ENCODE measurements at places on chromosomes 7 and 10.

- no peak overlapping the region for H3K27ac ChIP-seq
- H3K36me3 ChIP-seq = no peaks in the 10 kb centered on the region
- no peaks in the 10 kb centered on the region for H3K4me1 ChIP-seq
- H3K27me3 ChIP-seq = no peaks in the 10 kb centered on the region
- DNase-seq = no peak
- H3K4me3 ChIP-seq = no peak overlapping the region
Observed at GRCh38 chr10:33703501-33704213, 369.2 kb upstream of the NRP1 start.

- peak overlapping the region; percentile 84 for H3K27ac ChIP-seq
- H3K4me3 ChIP-seq = no peak overlapping the region
- DNase-seq = peak; percentile 83
- H3K4me1 ChIP-seq = peaks cover 50% of the 10 kb centered on the region
- H3K36me3 ChIP-seq = no peaks in the 10 kb centered on the region
Observed at GRCh38 chr7:70647801-70648498, 484.0 kb upstream of the GALNT17 start.

- no peaks in the 10 kb centered on the region for H3K36me3 ChIP-seq
- no peak for DNase-seq
- no peak overlapping the region for H3K4me3 ChIP-seq
- no peaks in the 10 kb centered on the region for H3K4me1 ChIP-seq
- H3K27ac ChIP-seq = no peak overlapping the region
Observed at GRCh38 chr7:25790963-25791362, 361.0 kb upstream of the NFE2L3 start.

DNA sequence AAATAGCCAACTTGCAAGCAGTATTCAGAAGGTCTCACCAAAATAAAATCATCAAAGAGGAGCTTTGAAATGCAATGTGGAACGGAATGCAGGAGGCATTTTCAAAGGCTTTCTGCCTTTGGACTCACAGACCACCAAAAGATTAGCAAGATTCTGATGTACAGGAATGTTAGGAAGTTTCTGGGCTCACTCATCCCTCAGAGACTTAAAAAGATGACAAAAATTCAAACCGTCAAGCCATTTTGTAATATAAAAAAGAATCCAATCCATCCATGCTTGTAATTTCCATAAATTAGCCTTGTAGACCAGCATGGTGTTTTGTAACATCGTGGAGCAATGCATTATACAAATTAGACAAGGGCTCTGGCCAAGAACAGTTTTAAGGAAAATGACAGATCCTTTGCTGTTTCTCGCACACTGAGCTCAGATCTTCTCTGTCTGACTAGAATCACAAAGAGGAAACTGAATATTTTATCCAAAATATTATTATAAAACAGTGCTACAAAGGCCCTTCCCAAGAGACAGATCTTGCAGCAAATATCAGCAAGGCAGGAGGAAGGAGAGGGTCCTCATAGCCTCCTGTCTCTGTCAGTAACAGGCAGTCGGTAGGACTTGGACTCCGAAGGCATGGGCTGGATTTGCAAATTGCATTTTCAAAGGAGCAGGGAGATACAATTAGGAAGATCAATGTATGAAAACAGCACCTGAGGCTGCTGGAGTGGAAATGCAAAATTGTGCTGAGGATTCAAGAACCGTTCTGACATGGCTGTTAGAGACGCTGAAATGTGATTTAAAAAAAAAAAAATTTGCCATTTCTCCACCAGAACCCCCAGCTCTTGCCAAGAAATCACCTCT lies 57.4 kb upstream of the NRP1 start:
- H3K36me3 ChIP-seq = no peaks in the 10 kb centered on the region
- peaks cover 2% of the 10 kb centered on the region for H3K27me3 ChIP-seq
- no peak overlapping the region for H3K4me3 ChIP-seq
- H3K4me1 ChIP-seq = no peaks in the 10 kb centered on the region
- no peak overlapping the region for H3K27ac ChIP-seq

DNA sequence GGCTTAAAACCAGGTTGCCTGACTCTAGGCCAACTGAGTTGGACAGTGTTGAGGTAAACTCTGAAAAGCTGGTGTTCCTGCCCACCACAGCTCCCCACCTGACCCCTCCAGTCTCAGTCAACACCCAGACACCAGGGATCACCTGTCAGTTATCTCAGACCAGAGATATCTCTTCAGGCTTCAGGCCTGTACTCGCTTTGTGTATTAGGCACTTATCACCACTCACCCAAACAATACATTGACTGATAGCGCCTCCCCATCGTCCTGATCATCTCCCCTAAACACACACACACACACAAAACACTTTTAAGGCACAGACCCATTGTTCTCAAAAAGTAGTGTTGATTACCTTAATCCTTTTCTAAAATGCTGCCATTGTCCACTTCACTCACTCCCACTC lies 111.5 kb downstream of the PLCE1 start:
- no peaks in the 10 kb centered on the region for H3K4me1 ChIP-seq
- H3K36me3 ChIP-seq = no peaks in the 10 kb centered on the region
- H3K27ac ChIP-seq = no peak overlapping the region

DNA sequence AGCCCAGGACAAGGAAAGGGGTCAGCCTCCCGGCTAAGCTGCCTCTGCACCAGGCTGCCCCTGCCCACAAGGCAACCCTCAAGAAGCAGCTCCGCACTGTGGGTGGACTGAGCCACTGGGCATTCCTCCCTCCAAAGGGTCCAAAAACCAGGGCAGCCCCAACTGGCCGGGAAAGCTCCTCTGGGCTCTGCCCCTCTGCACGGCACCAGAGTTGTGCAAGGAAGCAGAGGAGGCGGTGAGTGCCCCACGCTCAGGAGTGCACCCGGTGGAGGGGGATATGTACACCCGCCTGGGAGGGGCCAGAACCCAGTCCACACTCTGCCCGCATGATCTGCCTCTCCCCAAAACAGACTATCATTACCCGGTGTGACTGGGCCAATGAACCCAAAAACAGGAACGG lies 43.8 kb downstream of the PTPRN2 start:
- H3K27me3 ChIP-seq = no peaks in the 10 kb centered on the region
- no peaks in the 10 kb centered on the region for H3K4me1 ChIP-seq
- no peak for DNase-seq
- H3K4me3 ChIP-seq = no peak overlapping the region
- no peaks in the 10 kb centered on the region for H3K36me3 ChIP-seq

- H3K4me1 ChIP-seq = no peaks in the 10 kb centered on the region
- no peak for DNase-seq
- no peaks in the 10 kb centered on the region for H3K36me3 ChIP-seq
- H3K27me3 ChIP-seq = no peaks in the 10 kb centered on the region
- no peak overlapping the region for H3K27ac ChIP-seq
- H3K4me3 ChIP-seq = no peak overlapping the region
Observed at GRCh38 chr7:55140941-55141278, 122.1 kb downstream of the EGFR start.

- H3K36me3 ChIP-seq = no peaks in the 10 kb centered on the region
- H3K27me3 ChIP-seq = no peaks in the 10 kb centered on the region
- H3K27ac ChIP-seq = no peak overlapping the region
- H3K4me1 ChIP-seq = peaks cover 30% of the 10 kb centered on the region
- no peak for DNase-seq
- H3K4me3 ChIP-seq = no peak overlapping the region
Observed at GRCh38 chr7:45118889-45119331, 7.4 kb upstream of the TBRG4 start.

GRCh38 chr7:12064586-12065127 lies 146.4 kb upstream of the TMEM106B start:
- H3K4me3 ChIP-seq = no peak overlapping the region
- no peaks in the 10 kb centered on the region for H3K4me1 ChIP-seq
- no peak overlapping the region for H3K27ac ChIP-seq

DNA sequence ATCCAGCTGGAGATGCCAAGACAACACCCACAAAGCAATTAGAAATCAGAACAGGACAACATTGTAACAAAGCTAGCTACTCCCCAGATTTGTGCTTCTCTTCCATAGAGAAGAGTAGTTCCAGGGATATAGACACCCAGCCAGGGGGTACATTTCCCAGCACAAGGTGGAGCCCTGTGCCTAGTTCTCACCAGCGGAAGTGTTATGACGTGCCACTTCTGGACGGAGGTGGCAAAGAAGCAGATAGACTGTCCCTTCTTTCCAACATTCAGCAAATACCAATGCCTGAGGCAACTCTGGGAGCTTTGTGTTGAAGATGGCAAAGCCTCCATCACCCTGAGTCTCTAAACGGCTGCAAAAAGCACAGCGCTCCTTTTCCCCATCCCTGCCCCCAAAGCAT lies 23.4 kb upstream of the GSAP start:
- DNase-seq = no peak
- no peak overlapping the region for H3K4me3 ChIP-seq
- no peak overlapping the region for H3K27ac ChIP-seq
- H3K36me3 ChIP-seq = no peaks in the 10 kb centered on the region
- no peaks in the 10 kb centered on the region for H3K4me1 ChIP-seq

- no peak overlapping the region for H3K27ac ChIP-seq
- no peaks in the 10 kb centered on the region for H3K4me1 ChIP-seq
- no peaks in the 10 kb centered on the region for H3K36me3 ChIP-seq
- no peak for DNase-seq
Observed at GRCh38 chr10:45447416-45447815, 73.4 kb downstream of the ALOX5 start.

GRCh38 chr7:148535217-148535616 lies 55.3 kb upstream of the C7orf33 start:
- H3K27ac ChIP-seq = no peak overlapping the region
- H3K27me3 ChIP-seq = no peaks in the 10 kb centered on the region
- H3K4me1 ChIP-seq = peaks cover 6% of the 10 kb centered on the region
- no peak overlapping the region for H3K4me3 ChIP-seq
- peak; percentile 33 for DNase-seq
- H3K36me3 ChIP-seq = no peaks in the 10 kb centered on the region

DNA sequence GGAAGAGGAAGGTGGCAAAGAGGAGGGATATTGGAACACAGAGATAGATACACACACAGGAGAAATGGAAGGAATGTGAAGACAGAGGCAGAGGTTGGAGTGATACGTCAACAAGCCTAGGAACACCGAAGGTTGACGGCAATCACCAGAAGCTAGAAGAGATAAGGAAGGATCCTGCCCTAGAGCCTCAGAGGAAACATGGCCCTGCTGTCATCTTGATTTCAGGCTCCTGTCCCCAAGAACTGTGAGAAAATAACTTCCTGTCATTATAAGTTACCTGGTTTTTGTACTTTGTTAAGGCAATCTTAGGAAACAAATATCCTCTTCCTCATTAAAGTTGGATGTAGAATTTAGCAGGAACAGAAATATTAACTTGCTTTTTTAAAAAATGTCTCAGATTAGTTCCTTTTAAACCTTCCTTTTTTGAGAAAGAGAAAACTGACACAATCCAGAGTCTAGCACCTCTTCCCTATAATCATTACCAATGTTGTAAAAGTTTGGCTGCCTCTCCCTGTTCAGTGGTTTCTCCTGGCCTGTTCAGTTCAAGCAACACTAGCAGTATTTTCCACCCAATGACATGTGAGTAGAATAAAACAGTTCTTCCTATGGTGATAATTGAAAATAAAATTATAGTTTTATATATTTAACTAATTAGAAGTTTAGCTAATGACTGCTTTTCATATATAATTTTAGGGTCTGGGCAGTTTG lies 28.8 kb upstream of the GNAI1 start:
- DNase-seq = no peak
- H3K4me1 ChIP-seq = peaks cover 6% of the 10 kb centered on the region
- no peak overlapping the region for H3K4me3 ChIP-seq
- H3K27ac ChIP-seq = no peak overlapping the region

DNA sequence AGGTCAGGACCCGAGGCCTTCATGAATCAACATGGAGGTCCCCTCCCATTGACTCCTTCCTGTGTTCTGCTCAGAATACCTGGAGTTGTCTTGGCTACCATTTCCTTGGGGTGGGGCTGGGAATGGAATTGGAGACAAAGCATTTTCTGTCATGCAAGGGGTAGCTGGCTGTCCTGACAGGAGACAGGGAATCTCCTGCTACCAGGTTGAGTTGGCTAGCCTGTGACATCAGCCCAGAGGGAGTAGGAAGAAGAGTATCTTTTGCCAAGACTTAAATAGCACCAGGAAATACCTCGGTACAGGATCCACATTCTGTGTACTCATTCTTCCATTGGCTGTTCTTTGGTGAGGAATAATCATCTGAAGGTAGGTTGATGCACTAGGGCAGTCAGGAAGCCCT lies 4.9 kb downstream of the ZDHHC16 start:
- peaks cover 13% of the 10 kb centered on the region for H3K4me1 ChIP-seq
- no peak for DNase-seq
- no peak overlapping the region for H3K4me3 ChIP-seq
- no peak overlapping the region for H3K27ac ChIP-seq
- H3K36me3 ChIP-seq = peaks cover 10% of the 10 kb centered on the region

DNA sequence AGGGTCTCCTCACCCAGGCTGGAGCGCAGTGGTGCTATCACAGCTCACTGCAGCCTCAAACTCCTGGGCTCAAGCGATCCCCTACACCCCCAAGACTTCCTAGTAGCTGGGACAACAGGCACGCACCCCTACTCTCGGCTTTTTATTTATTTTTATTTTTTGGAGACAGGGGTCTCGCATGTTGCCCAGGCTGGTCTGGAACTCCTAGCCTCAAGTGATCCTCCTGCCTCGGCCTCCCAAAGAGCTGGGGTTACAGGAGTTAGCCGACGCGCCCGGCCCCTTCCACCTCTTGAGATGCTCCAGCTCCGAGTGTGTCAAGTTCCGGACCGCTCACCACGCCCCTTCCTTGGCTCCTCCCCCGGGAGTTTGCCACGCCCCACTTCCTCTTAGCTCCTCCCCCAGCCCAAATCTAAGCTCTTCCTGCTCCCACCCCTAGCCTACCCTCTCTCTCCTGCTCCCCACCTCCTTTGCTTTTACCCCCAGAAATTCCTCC lies 6.3 kb downstream of the NAT16 start:
- peaks cover 70% of the 10 kb centered on the region for H3K27me3 ChIP-seq
- H3K4me1 ChIP-seq = peaks cover 40% of the 10 kb centered on the region
- no peaks in the 10 kb centered on the region for H3K36me3 ChIP-seq
- peak; percentile 61 for DNase-seq
- no peak overlapping the region for H3K27ac ChIP-seq

DNA sequence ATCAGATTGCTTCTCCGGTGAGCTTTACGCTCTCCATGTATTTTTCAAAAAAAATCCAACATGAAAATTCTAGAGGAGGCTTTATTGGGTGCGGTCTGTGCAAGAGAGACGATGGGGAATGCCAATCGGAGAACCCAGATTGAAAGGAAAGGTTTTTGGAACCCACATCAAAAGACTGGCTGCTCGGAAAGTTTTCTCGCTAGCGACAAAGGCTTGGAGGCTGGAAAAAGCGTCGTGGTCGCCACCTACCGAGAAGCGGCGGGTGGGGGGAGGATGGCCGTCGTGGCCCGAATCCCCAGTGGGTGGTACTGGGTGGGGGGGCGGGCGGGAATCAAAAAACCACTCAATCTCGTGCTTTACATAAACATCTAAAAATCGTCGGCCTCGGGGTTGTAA lies 1.1 kb upstream of the GTF2I start:
- H3K27ac ChIP-seq = peak overlapping the region; percentile 38
- H3K4me3 ChIP-seq = peak overlapping the region; percentile 70
- peaks cover 41% of the 10 kb centered on the region for H3K4me1 ChIP-seq

GRCh38 chr10:132293813-132294520 lies 13.8 kb downstream of the STK32C start:
- H3K27ac ChIP-seq = no peak overlapping the region
- no peak for DNase-seq
- H3K27me3 ChIP-seq = no peaks in the 10 kb centered on the region
- H3K4me1 ChIP-seq = no peaks in the 10 kb centered on the region

Data from natural killer cell (primary cell).